ENCODE measurements at places on chromosomes 7 and 10. TPM values are rescaled to one million over a fixed set of nuclear protein-coding genes. Genes with fewer than 3 reads are reported as not detected.

The PRPF18 gene
- 22.9 TPM for polyA plus RNA-seq

The WNT8B gene
- polyA plus RNA-seq: not detected

DNA sequence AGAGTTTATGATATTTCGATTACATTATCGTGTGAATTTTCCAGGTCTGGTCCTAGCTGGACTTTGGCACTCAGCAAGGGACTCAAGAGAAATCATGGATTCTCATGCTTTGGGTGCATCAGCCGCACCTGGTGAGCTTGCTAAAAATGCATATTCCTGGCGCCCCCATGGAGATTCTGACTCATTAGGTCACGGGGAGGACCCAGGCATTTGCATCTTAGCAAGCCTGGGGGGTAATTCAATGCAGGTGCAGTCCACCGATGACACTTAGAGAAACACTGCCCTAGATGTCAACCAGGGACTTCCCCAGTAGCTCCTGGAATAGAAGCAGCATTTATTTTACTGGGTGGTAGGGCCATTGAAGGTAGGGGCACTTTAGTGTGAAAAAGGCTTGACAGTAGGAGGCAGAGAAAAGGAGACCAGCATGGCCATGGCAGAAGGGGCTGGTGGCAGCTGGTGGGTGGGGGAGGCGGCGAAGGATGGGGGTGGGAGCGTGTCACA lies 29.9 kb upstream of the PDCD4 start:
- DNase-seq: no peak

- DNase-seq: peak; percentile 76
These were observed 247.0 kb upstream of the HABP2 start for GRCh38 chr10:113305871-113306270.

DNA sequence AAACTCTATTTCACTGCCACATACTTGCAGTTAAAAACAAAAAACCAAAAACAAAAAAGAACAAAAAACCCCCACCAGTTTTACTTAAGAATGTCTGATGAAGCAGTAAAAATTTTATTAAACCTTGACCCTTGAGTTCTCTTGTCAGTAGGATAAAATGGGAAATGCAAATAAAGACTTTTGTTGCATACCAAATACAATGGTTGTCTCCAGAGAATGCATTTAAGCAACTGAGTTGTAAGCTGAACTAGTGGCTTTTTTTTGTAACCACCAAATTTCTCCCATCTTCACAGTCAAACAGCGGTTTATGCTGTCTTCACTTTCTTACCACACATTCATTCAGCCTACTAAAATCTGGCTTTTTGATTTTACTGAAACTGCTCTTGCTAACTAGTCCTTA lies 3.1 kb downstream of the SYPL1 start:
- no peak for DNase-seq

Measured in muscle of leg (tissue), 16 donors.